M059J (cell line): ENCODE measurements at places on chromosomes 6 and 20. TPM values are rescaled to one million over a fixed set of nuclear protein-coding genes. Genes with fewer than 3 reads are reported as not detected.

GRCh38 chr6:31246051-31246521 lies 25.8 kb downstream of the HLA-C start:
- DNase-seq = peak; percentile 98

HLA-DRB5 gene
- not detected in 2 replicates for total RNA-seq

GRCh38 chr6:70396796-70397729 lies 16.2 kb upstream of the FAM135A start:
- no peak for DNase-seq

- no peak for DNase-seq
These were observed 165.7 kb upstream of the RREB1 start for GRCh38 chr6:6942091-6942490.

- DNase-seq = peak; percentile 21
These were observed 60.0 kb upstream of the PBOV1 start for GRCh38 chr6:138278326-138278725.

PET117 gene
- total RNA-seq = 33.4 and 38.0 TPM in 2 replicates

- no peak for DNase-seq
These were observed 16.2 kb downstream of the OR2W1 start for GRCh38 chr6:29028821-29029220.

GRIK2 gene
- 0.12 and 2.4 TPM in 2 replicates for total RNA-seq

CST9L gene
- total RNA-seq = not detected in 2 replicates

- no peak for DNase-seq
These were observed 62.4 kb downstream of the NCOA7 start for GRCh38 chr6:125853168-125853567.

DNA sequence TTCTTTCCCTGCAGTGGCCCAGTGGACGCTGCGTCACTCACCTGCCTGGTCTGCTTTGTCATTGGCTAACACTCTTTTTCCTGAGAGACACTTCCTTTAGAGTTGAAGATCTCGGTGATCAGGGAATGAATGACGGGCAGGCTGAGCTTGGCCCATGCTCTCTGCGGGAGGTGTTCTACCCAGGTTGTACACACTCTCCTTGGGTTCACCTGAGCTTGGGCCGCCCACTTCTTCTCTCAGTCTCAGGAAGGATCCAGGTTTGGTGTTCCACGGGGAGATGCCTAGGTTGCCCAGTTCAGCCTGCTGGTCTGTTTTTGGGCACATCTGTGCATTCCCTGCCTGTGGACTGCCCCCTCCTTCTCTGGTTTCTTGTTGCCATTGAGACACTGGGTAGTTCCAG lies 66.7 kb upstream of the SLC22A1 start:
- DNase-seq = no peak

GRCh38 chr6:12927746-12928145 lies 211.2 kb downstream of the PHACTR1 start:
- no peak for DNase-seq

- no peak for DNase-seq
These were observed 31.1 kb upstream of the RNF24 start for GRCh38 chr20:4046311-4046924.

GRCh38 chr6:42984924-42985475 lies 630 bp downstream of the PPP2R5D start:
- no peak for DNase-seq

DNA sequence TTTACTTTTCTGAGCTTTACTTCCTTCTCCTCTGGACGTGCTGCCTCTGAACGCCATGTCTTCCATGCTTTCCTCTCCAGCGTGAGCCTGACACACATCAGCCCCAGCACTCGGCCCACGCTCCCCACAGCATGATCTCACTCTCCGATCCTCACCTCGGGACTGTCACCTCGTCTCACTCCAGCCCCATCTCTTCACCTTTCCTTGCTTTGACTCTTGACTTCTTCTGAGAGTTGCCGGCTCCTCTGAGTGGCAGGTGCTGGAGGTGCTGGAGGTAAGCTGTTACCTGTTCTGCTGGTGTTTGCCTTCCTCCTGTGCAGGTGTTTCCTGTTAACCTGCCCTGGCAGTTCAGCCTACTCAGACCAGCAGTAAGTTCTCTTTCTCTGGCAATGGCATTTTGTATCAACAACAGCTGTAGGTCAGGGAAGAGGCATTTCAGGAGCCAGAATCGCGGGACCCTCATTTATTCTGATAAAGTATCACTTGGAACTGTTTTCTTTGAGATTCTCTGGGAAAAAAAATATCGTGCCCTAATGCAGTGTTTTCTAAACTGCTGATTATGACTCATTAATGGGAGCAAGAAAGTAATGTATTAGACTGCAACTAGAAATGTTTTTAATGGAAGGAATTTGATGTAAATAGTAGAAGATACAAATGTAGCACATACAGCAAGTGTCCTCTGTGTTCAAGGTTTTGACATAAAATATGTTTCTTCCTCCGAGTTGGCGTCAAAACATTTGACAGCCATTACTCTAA lies 106.5 kb downstream of the ARID1B start:
- no peak for DNase-seq

DNA sequence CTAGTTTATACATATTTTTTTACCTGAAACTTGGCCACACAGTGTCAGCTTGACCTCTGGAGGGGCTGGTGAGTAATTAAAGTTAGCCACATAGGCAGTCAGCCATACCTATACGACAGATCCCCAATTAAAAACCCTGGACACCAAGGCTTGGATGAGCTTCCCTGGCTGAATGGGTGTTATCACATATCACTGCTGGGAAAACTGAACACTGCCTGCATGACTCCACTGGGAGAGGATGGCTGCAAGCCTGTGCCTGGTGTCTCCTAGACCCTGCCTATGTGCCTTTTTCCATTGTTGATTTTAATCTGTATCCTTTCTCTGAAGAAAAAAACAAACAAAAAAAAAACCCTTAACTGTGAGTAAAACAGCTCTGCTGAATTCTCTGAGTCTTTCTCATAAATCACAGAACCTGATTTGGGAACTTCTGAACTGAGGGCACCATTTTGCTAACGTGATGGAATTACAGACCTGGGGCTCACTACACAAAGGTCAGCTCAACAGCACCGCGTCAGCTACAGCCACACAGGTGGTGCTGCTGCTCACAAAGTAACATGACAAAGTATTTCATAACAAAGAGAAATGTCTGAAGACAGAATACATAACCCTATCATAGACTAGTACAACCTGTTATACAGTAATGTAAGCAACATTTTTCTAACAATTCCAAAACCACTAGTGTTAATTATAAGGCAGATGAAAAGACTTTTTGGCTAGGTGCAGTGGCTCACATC lies 97.0 kb downstream of the SLC23A2 start:
- DNase-seq = no peak

SLC22A2 gene
- not detected in 2 replicates for total RNA-seq

NRSN1 gene
- not detected in 2 replicates for total RNA-seq

MYH7B gene
- total RNA-seq = 0.05 TPM in 1 of 2 replicates, not detected in the other

DDRGK1 gene
- 58.3 and 79.5 TPM in 2 replicates for total RNA-seq

SCP2D1 gene
- total RNA-seq = not detected in 2 replicates

C20orf144 gene
- total RNA-seq = 0.12 TPM in 1 of 2 replicates, not detected in the other

DNA sequence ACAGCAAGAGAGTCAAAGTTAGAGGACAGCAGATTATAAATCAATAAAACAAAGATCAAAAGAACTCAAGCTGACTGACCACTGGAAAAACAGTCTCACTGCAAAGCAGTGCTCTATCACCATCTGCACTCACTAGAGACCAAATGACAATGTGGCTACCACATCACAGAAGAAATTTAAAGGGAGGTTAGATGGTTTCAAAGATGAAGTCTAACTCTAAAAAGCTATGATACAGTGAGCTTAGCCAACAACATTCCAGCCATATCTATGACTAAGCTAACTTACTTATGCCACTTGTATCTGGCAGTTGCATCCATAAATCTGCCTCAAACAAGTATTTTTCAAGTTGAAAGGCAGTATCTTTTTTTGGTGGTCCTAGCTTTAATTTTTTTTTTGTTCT lies 68.6 kb downstream of the ARHGAP18 start:
- DNase-seq = peak; percentile 84

TBXT gene
- total RNA-seq = not detected in 2 replicates
